Karpas-422 (cell line): ENCODE measurements at places on chromosomes 1 and 21.

DNA sequence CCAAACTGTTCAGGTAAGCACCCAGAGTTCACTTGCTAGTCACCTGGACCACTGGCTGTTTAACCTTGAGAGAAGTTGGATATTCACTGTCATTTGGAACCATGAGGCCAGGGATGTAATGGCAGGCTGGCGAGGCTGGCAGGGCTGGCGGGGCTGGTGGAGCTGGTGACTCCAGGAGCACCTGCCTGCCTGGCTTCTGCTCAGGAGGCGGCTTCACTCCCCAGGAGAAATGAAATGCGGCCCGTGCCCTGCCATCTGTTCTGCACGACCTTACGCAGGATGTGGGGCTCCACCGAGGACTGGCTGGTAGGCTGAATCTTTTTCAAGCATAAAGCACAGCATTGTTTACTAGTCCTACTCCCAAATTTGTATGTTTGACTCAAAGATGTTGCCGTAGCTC lies 22.7 kb upstream of the MX1 start:
- DNase-seq: no peak

GRCh38 chr1:13722808-13723360 lies 22.9 kb downstream of the PRDM2 start:
- DNase-seq: no peak

GRCh38 chr1:201655243-201655642 lies 116.3 kb downstream of the NAV1 start:
- no peak for DNase-seq

DNA sequence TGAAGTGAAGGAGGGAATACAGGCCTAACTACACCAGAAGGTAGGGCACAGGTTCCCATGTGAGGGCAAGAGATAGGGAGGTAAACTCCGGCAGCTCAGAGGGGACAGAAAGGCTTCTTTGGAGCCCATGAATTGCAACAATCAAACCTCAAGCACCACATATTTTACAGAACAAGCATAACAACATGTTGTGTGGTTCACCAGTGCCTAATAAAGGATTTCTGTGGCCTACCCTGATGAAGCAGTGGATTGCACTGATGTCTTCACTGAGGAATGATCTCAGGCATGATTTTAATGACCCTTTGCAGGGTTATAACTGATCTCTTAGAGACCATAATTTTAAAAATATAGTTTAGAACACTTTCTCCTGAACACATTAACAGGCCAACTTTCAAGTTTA lies 77.4 kb downstream of the RUNX1 start:
- DNase-seq: no peak

GRCh38 chr1:67496329-67496728 lies 66.1 kb upstream of the SERBP1 start:
- DNase-seq: no peak

DNA sequence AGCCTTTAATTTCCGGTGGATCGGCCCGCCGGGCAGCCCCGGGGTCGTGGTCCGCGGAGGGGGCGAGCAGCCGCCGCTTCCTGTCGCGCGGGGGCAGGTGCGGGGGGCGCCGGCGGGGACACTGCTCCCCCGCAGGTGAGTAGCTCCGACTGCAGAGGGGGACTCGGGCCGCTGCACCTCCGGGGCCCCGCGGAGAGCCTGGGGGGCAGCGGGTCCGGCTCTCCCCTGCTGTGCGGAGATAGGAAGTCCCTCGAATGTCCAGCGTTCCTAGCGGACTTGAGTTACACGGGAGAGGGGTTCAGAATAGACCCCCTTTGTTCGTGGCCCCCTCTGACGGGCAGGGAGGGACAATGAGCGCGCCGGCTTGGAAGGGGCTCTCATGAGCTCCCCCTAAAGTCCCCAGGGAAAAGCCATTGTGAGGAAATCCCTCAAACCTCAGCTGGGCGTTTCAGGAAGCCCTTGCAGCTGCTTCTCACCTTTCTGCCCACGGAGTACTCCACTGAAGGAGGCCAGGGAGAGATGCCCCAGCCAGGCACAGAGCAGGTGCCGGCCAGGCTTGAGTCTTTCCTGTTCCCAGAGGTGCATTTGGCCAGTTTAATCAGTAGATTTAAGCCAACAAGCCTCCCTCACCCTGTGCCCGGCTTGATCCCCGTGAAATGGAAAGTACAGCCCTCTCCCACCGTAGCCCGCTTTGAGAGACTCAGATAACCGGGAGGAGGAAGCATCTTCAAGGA lies 925 bp downstream of the PDE9A start:
- DNase-seq: no peak

- DNase-seq: no peak
Measured at GRCh38 chr1:246114369-246114768, 392.7 kb downstream of the SMYD3 start.

DNA sequence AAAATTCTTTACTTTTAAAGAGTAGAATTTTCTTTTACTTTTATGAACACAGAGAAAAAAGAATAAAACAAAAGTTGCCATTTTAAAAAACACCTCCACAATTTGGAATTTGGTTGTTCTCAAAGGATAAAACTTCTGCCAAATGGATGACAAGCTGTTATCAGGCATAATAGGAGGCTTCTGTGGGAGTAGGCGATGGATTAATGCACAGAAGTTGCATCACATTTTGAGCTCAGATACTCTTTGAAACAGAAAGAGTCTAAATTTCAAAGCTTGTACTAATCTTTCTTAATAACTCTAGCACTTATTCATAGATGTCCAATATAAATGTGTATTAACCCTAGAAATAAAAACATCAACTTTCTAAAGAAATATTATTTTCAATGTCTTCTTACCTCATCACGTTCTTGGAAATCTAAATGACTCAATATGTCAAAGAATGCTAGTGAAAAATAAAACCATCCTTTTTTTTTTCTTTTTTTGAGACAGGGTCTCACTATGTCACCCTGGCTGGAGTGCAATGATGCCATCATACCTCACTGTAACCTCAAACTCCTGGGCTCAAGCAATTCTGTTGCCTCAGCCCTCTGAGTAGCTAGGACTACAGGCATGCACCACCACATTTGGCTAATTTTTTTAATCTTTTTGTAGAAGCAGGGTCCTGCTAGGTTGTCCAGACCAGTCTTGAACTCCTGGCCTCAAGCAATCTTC lies 112.8 kb upstream of the USP25 start:
- no peak for DNase-seq

DNA sequence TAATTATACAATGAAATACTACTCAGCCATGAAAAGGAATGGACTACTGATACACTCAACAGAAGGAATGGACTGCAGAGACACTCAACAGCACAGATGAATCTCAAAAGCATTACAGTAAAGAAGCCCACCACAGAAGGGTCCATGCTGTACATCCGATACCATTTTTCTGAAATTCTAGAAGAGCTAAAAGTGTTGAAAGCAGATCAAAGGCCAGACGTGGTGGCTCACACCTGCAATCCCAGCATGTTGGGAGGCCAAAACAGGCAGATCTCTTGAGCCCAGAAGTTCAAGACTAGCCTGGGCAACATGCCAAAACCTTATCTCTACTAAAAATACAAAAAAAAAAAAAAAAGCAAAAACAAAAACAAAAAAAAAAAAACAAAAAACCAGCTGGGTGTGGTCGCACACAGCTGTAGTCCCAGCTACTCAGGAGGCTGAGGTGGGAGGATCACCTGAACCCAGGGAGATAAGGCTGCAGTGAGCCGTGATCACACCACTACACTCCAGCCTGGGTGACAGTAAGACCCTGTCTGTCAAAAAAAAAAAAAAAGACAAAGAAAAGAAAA lies 15.5 kb downstream of the PPP1R15B start:
- DNase-seq: no peak

DNA sequence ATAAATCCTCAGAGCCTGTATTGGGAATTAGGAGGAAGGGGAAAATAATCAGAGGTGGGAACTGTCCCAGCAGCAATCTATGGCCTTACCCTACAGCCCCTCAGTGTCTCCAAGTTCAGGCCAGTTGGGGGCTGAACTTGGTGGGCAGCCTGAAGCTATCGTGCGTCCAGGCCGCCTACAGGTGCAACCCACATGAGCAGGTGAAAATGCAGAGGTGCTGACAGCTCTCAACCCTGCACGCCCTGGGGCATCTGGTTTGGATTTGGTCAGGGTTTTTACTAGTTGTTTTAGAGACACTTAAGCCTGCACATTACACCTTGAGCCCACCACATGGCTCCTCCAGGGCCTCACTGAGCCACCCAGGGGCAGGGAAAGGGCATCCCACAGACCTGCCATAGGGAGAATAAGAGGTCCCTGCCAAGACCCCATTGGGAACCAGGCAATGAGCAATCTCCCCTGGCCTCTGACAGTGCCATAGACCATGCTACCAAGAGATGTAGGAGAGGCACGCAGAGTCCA lies 209.5 kb downstream of the FOXD2 start:
- DNase-seq: no peak

DNA sequence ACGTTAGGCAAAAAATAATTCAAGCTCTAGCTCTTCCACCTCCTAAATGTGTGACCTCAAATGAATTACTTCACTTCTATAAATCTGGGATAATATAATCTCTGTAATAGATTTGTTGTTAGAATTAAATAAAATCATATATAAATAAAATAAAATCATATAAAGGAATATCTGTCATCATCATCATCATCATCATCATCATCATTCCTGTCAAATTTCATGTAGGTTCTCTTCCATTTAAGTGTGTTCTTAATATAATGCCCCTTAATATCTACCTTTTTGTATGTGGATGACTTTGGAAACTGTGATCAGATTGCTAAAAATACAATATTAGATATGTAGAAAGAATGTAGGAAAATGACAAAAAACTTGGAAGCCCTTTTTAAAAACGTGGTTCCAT lies 621.0 kb downstream of the ADGRL2 start:
- DNase-seq: no peak

GRCh38 chr1:51168936-51169335 lies 66.9 kb downstream of the C1orf185 start:
- no peak for DNase-seq

DNA sequence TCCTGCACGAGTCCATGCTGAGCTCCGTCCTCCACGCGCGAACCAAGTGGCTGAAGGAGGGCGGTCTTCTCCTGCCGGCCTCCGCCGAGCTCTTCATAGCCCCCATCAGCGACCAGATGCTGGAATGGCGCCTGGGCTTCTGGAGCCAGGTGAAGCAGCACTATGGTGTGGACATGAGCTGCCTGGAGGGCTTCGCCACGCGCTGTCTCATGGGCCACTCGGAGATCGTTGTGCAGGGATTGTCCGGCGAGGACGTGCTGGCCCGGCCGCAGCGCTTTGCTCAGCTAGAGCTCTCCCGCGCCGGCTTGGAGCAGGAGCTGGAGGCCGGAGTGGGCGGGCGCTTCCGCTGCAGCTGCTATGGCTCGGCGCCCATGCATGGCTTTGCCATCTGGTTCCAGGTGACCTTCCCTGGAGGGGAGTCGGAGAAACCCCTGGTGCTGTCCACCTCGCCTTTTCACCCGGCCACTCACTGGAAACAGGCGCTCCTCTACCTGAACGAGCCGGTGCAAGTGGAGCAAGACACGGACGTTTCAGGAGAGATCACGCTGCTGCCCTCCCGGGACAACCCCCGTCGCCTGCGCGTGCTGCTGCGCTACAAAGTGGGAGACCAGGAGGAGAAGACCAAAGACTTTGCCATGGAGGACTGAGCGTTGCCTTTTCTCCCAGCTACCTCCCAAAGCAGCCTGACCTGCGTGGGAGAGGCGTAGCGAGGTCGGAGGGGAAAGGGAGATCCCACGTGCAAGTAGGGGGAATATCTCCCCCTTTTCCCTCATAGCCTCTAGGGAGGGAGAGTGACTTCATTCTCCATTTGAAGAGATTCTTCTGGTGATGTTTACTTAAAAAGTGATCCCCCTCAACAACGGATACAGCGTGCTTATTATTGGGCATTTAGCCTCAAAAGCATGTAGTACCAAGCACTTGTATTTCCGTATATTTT lies 991 bp downstream of the PRMT6 start:
- peak; percentile 83 for DNase-seq

GRCh38 chr21:34055615-34056014 lies 17.8 kb upstream of the MRPS6 start:
- DNase-seq: no peak

- peak; percentile 85 for DNase-seq
Measured at GRCh38 chr1:97820470-97821188, 100.2 kb downstream of the DPYD start.

GRCh38 chr1:205597691-205598314 lies 34.0 kb downstream of the ELK4 start:
- no peak for DNase-seq

DNA sequence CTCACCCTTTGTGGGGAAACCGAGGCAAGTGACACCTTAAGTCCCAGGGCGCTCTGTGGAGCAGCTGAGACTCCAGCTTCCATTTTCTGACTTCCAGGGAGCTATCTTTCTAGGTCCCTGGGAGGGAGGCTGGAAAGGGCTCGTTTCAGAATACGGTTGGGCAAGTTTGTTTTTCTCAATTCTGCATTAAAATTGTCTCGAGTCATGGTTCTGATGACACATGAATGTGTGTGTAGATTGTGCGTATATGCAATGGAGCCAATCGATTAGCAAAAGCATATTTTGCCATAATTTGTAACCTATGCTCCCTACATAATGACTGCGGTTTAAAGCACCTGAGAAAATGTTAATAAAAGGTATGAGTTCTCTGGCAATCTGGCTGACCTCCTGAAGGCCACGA lies 77.3 kb downstream of the SIK1 start:
- DNase-seq: no peak

- no peak for DNase-seq
Measured at GRCh38 chr1:111990878-111991718, 1.6 kb upstream of the KCND3 start.

GRCh38 chr21:35231090-35231489 lies 182.0 kb upstream of the RUNX1 start:
- peak; percentile 55 for DNase-seq

GRCh38 chr1:30373471-30374399 lies 349.6 kb downstream of the MATN1 start:
- no peak for DNase-seq

DNA sequence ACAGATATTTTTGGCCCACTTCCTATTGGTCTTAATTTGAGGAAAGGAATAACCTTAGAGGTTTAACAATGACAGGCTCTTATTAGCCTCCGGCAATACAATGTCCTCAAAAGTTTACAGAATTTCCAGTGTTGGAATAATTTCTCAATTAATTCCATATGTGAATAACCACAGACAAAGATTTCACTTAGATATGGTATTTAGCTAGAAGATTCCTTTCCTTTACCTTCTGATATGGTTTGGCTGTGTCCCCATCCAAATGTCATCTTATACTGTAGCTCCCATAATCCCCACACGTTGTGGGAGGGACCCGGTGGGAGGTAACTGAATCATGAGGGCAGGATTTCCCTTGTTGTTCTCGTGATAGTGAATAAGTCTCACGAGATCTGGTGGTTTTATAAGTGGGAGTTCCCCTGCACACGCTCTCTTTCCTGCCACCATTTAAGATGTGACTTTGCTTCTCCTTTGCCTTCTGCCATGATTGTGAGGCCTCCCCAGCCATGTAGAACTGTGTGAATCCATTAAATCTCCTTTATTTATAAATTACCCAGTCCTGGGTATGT lies 54.9 kb upstream of the RGS7 start:
- DNase-seq: no peak

- DNase-seq: peak; percentile 67
Measured at GRCh38 chr1:21368515-21369289, 71.2 kb upstream of the NBPF3 start.

- DNase-seq: no peak
Measured at GRCh38 chr1:63916485-63917360, 142.9 kb downstream of the ROR1 start.

- DNase-seq: no peak
Measured at GRCh38 chr21:45574691-45575090, 32.5 kb upstream of the SLC19A1 start.

- DNase-seq: no peak
Measured at GRCh38 chr1:200917291-200917817, 22.7 kb downstream of the INAVA start.
